ENCODE measurements at places on chromosomes 6 and 20.
A peak's percentile ranks its signal among the peaks of the same experiment; 100 is the strongest.

- no peak for DNase-seq
Measured at GRCh38 chr20:39777610-39778009, 815.5 kb downstream of the DHX35 start.

DNA sequence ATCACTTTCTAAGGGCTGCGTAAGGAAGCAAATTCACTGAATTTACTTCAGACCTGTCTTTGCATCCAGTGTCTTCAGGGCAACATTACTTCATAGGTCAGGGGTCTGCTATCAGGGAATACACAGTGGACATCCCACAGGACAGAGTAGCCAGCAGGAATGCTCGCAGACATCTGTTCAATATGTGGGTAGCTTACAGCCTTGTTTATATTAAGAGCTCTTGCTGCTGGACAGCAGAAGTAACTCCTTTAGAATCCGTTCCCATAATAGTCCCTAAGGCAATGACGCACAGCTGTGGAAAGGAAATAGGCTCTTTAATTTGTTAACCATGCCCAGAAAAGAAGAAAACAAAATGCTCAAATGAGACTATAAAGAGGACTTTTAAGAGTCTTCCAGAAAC lies 198.7 kb downstream of the MOXD1 start:
- no peak for DNase-seq

GRCh38 chr6:11814819-11815218 lies 36.2 kb upstream of the ADTRP start:
- no peak for DNase-seq

DNA sequence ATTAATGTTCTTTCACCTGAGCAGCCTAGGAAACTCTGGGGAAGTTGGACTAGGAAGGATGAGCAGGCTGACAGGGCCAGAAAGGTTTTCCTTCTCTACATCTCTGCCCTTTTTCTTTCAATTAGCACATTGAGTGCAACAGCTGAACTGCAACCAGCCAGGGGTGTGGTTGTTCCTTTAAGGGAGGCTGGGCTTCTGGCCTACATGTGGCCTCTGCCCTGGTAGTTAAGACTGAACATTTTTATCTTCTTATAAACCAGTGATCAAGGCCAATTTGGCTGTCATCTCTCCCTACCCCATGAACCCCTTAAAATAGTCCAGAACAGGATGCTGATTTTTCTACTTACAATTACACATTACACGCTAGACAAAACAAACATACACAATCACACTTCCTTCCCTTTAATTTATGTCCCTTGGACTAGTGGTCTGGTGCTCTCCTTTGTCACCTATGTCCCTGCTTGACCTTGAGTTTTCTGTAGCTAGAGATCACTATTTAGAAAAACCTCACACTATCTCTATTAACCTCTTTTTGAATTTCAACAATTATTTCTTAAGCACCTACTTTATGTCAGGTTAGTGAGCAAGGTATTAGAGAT lies 60.3 kb downstream of the RNF217 start:
- DNase-seq = no peak

DNA sequence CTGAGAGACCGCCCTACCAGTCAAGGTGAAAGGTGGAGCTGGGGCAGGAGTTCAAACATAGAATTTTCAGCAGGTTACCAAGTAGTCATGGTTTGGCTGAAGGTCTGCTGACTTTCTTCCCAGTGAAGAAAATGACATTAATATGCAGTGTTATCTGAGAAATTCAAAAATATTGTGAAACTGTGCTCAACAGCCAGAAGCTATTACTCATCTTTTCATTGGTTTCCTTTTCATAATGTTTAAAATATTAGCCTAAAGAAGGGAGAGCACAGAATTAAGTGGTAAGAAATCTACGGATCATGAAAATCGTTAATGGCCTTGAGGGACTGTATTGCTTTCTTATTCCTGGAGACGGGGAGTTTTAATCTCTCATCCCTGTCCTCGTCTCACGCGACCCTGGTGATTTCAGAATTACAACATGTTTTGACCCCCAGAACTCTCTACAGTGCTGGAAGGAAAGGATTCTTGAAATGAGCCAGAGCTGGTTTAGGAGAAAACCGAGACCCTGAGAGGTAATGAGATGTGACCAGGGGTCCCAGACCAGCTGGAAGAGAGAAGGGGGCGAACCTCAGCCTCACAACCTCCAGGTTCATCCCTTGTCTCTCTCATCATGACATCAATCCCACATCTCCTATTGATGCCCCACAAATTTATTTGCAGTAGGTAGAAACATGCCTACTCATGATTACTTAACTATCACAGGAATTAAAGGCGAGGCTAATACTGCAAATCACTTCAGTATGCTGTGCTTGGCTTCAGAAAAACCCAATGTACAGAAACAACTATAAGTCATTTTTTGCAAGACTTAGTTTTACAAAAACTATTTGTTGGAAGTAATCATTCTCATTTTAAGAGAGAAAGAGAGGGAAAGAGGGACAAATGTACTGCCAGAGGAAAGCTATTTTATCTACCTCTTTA lies 209.5 kb downstream of the FNDC1 start:
- DNase-seq = no peak

DNA sequence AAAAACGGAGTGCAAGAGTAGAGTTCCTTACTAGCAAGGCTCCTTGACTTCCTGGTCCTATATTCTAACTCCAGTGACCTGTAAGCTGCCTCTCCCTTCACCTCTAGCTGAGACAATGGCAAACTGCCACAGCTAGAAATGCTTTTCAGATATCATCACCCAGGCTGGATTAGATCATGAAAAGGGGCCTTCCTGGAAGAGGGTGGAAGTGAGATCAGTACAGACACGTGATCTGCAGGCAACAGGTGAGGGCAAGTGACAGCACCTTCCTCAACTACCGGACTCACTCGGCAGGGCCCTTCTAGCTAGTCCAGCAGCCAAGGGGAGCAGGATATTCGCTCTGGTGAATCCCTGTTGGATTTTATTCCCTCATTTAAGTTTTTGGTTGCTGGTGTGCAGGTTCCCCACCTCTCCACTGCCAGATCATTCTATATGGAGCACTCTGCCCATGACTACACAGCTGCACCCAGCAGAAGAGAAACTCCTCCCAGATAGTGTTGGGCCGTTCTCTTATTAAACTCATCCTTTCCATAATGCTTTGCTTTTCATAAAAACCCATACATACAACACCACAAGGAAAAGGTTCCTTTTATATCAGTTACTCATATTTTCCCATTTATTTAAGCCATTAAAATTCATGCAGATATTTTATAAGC lies 26.4 kb upstream of the FAM83C start:
- DNase-seq = no peak

GRCh38 chr20:61765081-61765870 lies 300.4 kb downstream of the TAF4 start:
- DNase-seq = no peak

DNA sequence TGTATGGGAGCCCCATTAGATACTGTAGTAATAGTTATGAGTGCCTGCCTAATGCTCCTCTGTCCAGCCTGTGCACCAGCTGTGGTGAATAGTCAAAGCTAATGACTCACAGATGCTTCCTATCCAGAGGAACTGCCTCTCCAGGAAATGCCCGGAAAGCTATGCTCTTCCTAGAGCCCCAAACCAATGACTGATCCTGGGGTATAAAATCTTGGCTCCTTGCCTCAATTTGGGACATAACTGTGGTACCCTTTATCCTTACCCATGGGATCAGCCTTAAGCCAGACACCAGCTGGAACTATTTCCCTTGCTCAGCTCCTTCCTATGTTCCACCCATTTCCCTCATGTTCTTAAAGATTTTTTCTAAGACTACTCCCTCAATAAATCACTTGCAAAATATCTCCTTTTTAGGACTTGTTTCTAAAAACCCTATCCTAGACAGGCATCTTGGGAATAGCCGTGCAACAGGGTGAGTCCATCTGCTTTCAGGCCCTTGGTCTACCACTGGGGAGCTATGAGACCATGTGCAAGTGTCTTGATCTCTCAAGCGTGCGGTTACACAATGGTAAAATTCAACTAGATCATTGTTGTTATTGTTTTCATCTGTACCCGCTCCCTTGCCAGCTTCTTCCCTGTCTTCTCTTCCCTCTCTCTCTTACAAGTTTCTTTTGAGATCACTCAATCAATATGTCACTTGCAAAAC lies 283.7 kb downstream of the BTBD3 start:
- DNase-seq = no peak

GRCh38 chr6:46796848-46797580 lies 3.8 kb downstream of the MEP1A start:
- DNase-seq = no peak

DNA sequence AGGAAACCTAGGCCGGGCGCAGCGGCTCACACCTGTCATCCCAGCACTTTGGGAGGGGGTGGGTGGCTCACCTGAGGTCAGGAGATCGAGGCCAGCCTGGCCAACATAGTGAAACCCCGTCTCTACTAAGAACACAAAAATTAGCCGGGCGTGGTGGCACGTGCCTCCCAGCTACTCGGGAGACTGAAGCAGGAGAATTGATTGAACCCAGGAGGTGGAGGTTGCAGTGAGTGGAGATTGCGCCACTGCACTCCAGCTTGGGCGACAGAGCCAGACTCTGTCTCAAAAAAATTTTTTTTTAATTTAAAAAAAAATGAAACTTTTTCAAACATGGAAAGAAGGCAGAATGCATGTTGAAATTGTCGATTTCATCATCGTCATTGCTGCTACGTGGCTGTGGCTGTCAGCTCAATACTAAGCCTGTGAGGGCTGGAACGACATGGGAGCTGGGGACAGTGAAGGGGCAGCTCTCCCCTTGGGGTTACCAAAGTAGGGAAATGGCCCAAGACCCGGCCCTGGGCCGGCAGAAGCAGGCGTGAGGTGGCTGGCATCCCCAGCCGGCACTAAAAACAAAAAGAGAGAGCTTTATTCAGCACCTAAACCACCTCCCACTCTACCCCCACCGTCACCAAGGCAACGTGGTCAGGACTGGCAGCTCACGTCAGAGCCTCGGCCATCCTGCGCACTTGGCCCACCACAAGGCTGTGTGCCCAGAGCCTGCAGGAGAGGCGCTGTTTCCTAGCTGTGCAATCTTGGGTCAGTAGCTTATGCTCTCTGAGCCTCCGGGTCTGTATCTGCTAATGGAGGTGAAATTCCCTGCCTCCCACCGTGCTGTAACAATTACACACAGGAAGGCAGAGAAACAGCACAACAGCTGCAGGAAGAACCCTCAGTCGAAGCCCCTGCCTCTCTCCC lies 30.8 kb downstream of the AGPAT4 start:
- DNase-seq = peak; percentile 32

DNA sequence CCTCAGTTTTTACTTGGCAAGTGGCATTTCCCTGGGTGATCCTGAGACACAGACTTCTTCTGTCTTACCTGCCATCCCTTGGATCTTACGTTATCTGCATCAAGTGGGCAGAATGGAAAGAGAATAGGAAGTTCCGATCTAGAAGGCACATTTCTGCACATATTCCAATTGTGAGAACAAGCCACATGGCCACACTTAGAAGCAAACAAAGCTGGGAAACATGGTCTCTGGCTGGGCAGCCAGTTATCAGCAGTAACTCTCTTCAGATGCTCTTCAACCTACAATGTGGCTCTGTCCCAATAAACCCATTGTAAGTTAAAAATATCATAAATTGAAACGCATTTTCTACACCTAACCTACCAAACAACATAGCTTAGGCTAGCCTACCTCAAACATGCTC lies 67.3 kb upstream of the CCN6 start:
- DNase-seq = no peak

DNA sequence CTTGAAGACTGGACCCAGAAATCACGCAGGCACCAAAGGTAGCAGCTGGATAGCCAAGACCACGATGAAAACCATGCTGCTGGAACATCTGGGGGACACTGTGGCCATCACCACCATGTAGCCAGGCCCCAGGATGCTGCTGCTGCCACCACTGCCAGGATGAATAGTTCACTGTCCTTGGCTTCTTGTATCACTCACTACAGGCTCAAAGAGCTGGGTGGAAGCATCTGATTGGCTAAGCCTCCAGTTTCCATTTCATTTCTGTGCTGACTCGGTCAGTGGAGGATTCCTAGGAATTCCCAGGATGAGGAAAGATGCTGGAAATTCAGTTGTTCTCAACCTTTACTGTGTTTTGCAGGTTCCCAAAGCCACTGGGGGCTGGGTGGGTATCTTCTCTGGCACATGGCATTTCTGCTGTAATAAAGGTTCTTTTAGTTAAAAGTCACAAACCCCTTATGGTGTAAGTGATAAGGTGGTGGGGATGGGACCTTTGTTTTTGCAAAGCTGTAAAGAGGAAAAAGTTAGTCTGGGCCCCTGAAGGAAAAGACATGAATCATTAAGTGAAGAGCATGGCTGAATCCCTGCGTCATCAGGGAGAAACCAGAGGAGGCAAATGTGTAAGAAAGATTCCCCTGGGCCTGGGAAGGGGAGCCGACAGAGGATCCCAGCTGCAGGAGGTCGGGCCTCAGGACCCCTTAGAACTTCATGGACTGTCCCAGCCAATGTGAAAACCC lies 75.6 kb upstream of the RNF24 start:
- no peak for DNase-seq

- DNase-seq = no peak
Measured at GRCh38 chr20:49792006-49792405, 20.6 kb upstream of the SLC9A8 start.

Measured in cerebellar nuclear complex (tissue), 1 donor.